ENCODE measurements at places on chromosomes 7 and 10.

DNA sequence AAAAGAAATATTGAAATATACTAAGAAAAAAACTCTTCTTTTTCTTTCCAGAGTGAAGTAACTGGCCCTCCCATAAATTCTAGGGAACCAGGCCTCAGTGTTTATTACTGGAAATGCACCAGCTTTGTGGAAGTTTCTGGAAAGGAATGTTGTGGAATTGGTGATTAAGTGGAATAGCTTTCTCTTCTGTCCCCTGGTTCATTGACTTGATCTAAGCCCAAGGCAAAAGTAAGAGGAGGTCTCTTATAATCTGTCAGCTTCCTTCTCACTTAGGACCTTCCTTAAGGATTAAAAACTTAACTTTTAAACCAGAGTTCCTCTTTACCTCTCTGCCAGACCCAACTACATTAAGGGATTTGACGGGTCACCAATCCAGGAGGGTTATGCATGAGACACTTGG lies 266.2 kb downstream of the SLC25A13 start:
- no peak for DNase-seq

DNA sequence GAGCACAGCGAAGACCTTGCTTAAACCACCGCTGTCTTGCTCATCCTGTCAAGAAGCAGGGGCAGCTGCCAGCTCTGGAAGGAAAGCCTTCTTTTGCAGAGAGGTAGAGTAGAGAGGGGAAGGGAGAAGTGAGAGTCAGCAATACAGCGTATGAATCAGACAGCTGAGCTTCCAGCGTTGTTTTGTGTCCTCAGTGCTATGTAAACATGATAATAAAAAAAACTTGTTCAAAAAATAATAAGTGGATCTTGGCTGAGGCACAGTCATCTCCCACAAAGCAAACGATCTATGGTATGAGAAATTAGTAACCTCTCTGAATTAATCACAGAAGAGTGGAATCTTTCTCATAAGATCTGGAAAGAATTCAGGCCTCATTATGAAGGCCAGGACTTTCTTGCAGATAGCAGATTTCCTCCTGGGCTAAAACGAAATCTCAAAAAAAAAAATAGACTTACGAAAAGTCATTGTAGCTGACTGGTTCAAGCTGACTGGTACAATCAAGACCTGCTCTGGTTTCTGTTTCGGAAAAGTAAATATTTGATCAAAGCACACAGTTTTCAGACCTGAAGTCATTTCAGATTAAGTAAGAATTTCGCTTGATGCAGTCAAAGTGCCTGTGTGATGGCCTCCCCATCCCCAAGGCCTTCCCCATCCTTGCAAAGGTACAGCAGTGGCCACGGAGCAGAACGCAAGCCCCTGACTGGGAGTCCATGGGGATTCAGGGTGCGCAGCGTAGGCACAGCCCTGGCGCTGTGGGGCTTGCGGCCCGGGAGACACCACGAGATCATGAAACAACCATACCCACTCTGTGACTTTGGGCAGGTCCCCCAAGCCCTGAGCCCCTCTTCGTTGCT lies 29.4 kb downstream of the CHST15 start:
- DNase-seq: no peak

DNA sequence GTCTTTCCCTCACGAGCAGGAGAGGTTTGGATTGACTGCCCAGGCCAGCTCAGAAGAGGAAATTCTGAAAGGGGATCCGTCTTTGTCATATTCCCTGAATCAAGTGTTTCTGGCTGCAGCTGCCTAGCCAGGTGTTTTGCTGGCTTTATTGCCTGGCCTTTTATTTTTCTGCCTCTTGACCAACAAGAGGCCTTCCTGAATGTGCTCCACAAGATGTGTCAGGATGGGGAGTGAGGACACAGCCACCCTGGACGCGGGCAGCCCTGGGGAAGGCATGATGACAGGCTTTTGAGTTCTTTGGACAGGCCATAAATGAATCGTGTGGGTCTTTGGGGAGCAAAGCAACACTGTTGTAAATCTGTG lies 163.6 kb downstream of the CAMK1D start:
- DNase-seq: no peak

GRCh38 chr10:70119623-70120022 lies 13.0 kb downstream of the AIFM2 start:
- DNase-seq: peak; percentile 41

DNA sequence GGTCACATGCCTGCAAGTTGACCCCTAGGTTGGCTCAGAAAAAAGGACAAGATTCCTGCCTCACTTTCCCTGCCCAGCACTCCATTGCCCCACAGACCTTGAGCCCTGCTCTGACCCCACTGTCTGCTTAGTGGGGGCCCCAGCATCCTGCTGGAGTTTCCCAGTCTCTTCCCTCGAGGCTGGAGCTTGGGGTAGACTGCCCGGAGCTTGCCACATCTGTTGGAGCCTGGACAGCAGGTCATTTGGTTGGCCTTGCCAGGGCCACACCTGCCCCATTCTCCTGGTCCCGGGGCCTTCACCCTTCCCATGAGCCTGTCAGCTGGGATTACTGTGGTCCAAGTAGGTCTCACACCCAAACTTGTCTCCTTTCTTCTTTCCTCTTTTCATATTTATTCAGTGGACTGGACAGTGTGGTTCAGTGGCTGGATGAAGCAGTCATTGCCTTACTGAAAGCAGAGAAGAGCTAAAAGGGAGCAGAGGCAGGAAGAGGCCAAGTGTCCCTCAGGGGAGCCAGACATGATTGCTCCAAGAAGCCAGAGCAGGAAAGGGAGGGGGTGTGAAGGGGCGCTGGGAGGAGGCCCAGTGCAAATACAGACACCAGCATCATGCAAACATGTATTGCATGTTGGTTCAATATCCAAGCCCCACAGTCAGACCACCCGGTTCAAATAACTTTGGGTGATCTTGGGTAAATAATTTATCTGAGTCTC lies 56.2 kb upstream of the CACUL1 start:
- no peak for DNase-seq

DNA sequence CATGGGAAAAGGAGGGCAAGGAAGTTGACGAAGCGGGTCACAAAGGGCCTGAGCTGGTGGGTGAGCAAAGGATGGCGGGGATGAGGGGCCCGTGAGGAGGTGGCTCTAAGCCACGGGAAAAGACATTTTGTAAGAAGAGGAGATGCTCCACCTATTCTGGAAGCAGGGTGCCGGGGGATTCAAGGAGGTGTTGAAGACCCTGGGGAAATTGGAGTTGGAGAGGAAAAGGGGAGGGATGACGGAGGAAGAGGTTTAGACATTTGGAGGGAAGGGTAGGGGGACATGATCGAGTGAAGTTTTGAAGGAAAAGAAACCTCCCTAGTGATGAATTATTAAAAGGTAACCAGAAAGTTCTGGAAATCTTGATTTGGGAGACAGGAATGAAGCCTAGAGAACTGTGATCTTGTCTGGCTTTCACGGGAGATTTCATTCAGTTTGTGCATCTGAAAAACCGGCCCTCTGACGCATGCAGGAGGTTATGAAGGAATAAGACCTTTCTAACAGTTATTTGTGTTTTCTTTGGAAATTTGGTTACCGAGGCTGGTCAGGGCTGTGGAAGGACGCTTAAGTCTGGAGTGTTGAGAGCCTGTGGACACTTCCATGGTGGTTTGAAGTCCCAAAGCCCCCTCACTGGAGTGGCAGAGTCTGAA lies 1.4 kb downstream of the SMO start:
- no peak for DNase-seq

DNA sequence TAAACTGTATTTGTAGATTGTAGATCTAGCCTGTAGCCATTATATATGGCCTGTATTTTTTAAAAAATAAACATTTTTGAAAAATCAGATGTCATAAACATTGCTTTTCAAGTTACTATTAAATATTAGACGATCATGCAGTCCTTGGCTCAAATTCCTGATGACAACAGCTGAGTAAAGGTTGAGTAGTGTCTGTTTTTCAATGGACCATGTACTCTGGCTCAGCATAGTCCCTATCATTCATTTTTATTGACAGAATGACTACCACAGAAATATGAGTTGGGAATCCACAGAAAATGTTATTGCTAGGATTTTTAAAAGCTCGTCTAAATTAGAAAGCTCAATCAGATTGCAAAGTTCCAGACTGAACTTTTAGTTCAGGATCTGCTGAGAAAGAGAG lies 145.4 kb downstream of the SORCS1 start:
- DNase-seq: no peak

GRCh38 chr10:117431160-117431559 lies 55.9 kb upstream of the PDZD8 start:
- DNase-seq: no peak

GRCh38 chr7:70647801-70648498 lies 484.0 kb upstream of the GALNT17 start:
- DNase-seq: no peak

DNA sequence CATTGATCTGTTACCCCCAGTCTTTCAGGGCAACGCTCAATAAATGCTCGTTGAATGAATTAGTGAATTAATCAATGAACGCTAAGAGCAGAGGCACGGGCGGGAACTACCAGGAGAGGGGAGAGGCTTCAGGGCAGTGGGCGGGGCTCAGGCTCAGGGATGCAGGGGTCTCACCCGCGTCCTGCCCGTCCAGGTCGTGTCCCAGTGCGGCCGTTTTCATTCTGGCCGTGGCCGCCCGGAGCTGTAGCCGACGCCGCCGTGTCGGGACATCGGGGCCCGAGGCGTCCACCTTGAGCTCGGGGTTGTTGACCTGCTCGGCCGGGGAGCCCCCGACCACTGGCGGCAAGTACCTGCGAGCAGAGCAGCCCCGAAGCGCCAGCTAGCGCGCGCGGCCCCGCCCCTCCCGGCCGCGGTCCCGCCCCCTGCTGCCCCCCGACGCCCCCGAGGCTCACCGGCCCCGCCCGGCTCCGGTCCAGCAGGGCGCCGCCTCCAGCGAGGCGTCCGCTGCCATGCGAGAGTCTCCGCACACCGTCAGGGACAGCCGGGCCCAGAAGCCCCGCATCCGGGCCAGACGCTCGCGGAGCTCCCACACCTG lies 2.8 kb upstream of the GAL3ST4 start:
- DNase-seq: no peak

DNA sequence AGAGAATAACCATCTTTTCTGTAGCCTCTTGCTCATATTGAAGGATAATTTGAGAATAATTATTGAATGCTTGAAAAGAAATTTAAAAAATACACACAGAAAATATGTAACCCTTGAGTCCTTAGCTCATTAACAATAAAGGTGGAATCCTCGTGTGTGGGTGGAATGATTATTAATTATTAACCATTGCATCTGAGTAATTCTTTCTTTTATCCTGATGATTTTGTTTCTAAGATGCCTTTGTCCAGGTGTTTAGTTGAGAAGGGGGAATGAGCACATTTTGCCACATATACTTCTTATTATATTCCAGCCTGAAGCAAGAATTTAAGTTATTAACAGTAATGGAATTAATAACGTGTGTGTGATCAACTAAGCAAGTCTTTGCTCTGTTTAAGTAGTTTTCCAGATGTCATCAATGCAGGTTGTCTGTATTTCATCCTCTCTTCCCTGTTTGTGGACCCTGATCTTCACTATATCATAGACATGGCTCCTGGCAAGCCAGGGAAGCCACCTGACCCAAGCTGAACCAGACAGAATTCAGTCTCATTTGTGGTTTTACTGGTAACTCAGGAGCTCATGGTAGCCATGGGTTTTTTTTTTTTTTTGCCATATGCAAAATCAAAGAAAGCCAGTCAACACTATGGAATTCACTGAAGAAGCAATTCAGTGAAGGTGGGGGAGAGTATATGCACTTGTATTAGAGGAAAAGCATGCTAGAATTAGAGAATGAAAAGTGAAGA lies 144.3 kb downstream of the KIF20B start:
- no peak for DNase-seq

GRCh38 chr7:20971219-20971618 lies 184.5 kb upstream of the SP8 start:
- no peak for DNase-seq

DNA sequence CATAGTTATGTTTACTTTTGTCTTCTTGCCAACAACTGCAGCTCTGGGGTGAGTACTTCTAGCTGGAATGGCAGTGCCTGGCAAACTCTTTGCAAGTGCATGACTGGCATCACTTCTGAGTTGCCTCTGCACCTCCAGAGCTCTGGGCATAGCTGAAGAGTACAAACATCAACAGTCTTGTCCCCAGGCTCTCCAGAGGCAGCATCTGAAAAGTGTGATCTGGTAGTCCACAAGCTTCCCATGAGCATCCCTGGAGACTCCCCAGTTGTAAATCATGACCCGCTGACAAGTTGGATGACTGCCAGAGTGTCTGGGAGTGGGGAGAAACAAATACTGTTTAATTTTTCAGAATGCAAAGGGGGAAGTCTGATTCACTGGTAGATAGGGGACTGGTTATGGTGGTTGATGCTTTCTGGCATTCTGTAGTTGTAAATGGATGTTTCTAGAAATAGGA lies 138.9 kb upstream of the CDK13 start:
- peak; percentile 95 for DNase-seq

DNA sequence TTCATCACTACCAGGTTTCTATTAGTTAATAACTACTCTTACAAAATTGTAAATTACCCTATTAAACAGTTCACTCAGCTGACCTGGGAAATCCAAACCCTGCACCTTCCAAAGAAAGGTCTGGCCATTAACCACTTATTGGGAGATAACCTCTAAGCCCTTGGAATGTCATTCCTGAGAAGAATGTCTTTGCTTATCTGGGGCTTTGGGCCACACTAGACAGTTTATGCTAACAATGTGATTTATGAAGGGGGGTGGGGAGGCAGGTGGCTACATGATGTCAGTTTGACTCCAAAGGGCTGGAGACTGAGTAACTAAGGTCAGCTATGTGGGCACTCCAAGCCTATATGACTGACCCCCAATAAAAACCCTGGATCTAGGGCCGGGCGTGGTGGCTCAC lies 50.7 kb downstream of the AKR1D1 start:
- no peak for DNase-seq

DNA sequence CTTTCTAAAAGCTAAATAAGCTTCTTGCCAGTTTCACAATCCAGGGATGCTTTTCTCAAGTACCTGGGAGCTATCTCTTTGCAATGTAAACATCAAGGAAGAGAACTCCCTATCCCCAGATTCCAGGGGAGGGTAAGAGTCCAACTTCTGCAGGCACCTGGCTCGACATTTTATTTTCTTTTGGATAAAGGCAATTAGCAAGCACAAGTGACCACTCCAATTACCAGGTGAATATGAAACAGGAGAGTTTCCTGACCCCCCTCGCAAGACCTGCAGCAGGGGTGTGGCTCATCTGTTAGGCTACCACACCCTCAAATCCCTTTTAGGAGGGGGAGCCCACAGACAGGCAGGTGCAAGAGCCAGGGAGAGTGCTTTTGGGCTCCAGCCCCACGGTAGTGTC lies 28.6 kb upstream of the LANCL2 start:
- DNase-seq: no peak

DNA sequence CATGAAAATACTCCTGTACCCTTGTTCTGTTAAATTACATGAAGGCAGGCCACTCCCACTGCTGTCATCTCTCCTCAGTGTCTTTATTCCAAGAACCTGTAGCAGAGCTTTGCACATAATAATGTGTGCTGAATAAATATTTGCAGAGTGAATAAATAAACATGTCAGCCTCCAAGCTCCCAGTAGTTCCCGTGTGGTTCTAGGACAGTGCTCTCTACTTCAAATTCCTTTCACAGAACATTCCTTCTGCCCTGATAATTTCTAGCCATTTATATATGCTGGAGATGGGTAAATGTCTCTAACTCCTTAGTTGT lies 20.3 kb upstream of the HYAL4 start:
- no peak for DNase-seq

Measured in SK-N-DZ (cell line).